Fibroblast of lung (primary cell): ENCODE measurements at places on chromosomes 13 and 19. TPM values are rescaled to one million over a fixed set of nuclear protein-coding genes. Genes with fewer than 3 reads are reported as not detected.

Gene APOE
- total RNA-seq, result 35.0 and 339 TPM in 2 replicates

Gene CYSLTR2
- total RNA-seq, result not detected in 2 replicates

Gene CD209
- not detected in 2 replicates for total RNA-seq

Gene NAPA
- 48.3 and 76.8 TPM in 2 replicates for total RNA-seq

- H3K27me3 ChIP-seq, result no peaks in the 10 kb centered on the region
- H3K27ac ChIP-seq, result no peak overlapping the region
- peaks cover 16% of the 10 kb centered on the region for H3K4me1 ChIP-seq
- H3K4me3 ChIP-seq, result no peak overlapping the region
- no peaks in the 10 kb centered on the region for H3K36me3 ChIP-seq
These were observed 39.6 kb downstream of the COL4A2 start for GRCh38 chr13:110346661-110347067.

GRCh38 chr19:55464662-55465054 is at the start of gene C19orf85:
C19orf85 (minus strand) TSS chr19:55464751; CDS start chr19:55464554, 197 bp downstream.
- peaks cover 12% of the 10 kb centered on the region for H3K4me1 ChIP-seq
- DNase-seq, result no peak
- no peak within 1 kb of the TSS for H3K27ac ChIP-seq
- H3K36me3 ChIP-seq, result no peaks in the 10 kb centered on the region
- H3K27me3 ChIP-seq, result no peaks in the 10 kb centered on the region

GRCh38 chr13:40205771-40206240 is 460.6 kb downstream of the FOXO1 start:
- no peaks in the 10 kb centered on the region for H3K36me3 ChIP-seq
- H3K4me1 ChIP-seq, result no peaks in the 10 kb centered on the region
- no peak overlapping the region for H3K27ac ChIP-seq
- no peaks in the 10 kb centered on the region for H3K27me3 ChIP-seq
